Activated CD4-positive, alpha-beta T cell treated with anti-CD3 and anti-CD28 coated beads for 4 hours (primary cell): ENCODE measurements at places on chromosomes 5 and 9.

- no peak for DNase-seq
These were observed 705 bp upstream of the SLC6A3 start for GRCh38 chr5:1445689-1446601.

- DNase-seq = no peak
These were observed 8.9 kb upstream of the NKX2-5 start for GRCh38 chr5:173243831-173244305.

DNA sequence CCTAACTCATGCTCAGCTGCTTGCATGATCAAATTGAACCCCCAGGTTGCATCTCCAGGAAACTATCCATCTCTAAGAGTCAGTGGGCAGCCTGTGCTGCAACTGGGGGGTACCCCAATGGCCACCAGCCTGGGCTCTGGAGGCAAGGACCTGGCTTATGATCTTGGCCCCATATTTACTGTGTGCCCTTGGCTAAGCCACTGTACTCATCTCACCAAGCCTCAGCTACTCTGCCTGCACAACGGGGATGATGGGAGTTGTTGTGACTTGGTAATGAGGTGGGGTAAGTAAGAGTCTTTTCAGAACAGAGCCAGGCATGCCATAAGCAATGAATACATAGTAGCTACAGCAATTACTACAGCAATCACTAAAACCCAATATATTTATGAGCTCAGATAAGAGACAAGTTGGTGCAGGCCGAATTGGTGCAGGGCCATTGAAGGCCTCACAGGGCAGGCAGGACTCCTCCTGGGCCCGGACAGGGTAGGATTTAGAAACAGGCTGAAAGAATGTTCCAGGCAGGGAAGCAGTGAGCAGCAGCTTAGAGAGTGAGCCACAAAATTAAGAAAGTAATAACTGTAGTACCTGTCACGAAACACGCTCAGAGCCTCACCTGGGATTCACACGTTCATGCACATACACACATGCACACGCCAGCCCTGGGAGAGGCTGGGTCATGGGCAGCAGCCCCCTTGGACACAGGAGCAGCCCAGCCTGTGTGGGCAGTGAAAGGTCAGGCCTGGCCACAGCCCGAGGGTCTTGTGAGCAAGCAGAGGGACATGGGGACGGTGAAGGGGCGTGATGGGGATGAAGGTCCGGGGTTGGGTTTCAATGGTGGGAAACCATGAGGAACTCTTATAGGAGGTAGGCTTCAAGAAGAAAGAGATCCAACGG lies 74.1 kb downstream of the PAX5 start:
- no peak for DNase-seq

DNA sequence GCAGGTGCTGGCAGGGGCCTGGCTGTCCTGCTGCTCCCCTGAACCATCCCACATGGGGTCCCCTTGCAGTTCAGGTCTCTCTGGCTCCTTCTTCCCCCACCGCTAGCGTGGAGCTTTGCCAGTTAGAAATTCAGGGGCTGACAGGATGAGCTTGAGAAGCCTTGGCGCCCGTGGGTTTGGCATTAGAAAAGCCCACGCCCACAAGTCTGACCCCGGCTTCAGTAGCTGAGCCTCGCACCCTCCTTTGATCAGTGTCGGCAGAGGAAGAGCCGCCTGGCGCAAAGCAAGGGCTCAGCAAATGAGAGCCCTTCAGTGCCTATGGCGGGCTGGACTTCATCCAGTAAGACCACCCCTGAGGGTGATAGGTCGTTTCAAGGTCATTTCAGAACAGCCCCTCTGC lies 30.1 kb upstream of the NCS1 start:
- no peak for DNase-seq
